ENCODE measurements at places on chromosomes 7 and 10. TPM values are rescaled to one million over a fixed set of nuclear protein-coding genes. Genes with fewer than 3 reads are reported as not detected.

Gene OGDH
- total RNA-seq: 33.9 TPM

Gene NEURL1
- total RNA-seq: 0.24 TPM

DNA sequence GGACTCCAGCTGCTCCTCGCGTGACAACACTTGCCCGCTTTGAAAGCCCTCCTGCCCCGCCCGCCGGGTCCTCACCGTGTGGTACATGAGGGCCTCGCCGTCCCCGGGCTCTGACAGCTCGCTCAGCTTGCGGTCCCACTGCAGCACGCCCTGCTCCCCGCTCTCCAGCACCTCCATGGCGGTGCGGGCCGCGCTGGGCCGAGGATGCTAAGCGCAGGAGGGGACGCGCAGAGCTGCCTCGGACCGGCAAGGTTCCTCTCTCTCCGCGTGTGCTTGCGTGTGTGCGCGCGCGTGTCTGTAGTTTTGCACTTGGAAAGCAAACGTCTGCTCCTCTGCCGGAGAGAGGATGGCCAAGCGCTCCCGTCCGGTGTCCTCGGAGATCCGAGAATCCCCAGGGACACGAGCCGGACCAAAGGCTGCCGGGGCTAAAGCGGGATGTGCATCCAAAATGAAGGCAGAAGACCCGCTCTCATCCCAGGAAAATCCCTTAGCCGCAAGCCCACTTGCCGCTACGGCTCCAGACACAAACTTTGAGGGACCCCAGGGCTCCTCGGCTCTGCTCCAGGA lies at the start of gene CREB3L2:
CREB3L2 (minus strand) TSS at position 558 of the 567 bp plus-strand sequence; CDS start at position 177, 381 bp downstream.
- no peak for DNase-seq

DNA sequence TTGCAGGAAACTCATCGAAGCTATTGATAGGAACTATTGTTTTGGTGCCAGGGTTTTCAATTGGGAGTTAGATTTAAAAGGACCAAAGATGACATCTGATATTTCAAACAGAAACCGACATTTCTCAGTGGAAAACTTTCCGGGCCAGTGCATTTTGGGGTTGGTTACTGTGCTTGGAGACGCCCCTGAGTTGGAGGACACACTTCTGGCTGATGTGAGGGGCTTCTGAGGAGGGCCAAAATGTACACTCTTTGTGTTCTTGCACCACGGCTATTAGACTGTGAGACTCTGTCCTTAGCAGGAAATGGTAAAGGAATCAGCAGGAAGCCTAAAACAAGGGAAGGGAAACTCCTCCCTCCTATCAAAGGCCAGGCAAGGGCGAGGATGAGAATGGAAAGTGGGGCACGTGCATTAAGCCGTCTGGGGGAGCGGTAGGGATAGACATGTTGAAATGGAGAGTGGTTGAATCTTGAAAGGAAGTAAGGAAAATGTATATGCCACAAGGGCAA lies 1.8 kb upstream of the SRGN start:
- DNase-seq: no peak

DNA sequence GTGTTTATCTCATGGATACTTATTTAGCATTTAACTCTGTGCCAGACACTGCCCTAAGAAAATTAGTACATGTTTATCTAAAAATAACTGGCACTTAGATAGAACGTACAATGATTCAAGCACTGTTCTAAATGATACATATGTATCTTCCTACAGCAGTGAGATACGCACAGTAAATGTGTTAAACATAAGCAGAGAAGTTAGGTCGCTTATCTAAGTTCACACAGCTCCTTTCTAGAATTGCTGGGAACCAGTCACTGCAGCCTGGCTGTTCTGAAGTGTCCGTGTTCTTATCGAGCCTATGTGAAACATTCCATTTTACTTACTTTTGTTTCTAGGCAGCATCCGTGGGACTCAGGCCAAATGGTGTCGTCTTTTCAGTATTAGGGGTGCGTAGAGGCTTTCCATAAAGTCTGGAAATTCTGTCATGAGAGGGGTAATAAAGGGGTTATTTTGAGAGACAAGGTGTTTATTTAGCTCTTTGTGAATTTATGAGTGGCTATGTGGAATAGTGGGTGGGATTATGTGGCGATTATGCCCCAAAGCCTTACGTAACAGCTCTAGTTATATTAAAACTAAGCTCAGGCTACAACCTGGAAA lies 186.9 kb downstream of the SND1 start:
- DNase-seq: peak; percentile 84

- DNase-seq: no peak
These were observed 28.1 kb upstream of the KIF5B start for GRCh38 chr10:32084185-32084851.

- no peak for DNase-seq
These were observed 84.3 kb downstream of the ARHGAP22 start for GRCh38 chr10:48520594-48520993.

DNA sequence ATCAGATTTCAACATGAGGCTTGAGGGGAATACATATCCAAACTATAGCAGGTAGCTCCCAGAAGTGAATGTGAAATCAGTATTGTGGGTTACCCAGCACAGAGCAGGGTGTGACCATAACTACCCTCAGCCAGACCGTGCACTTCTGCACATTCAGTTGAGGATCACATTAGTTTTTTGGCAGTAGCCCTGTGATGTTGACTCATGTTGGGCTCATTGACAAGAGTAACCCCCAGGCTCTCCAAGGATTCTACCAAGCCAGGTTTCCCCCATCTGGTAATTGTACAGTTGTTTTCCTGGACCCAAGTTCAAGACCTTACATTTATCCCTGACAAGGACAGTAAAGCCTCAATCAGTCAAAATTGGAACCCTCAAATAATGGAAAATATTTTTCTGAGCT lies 11.7 kb upstream of the CPA4 start:
- peak; percentile 52 for DNase-seq

- peak; percentile 30 for DNase-seq
These were observed 49.4 kb upstream of the LRRN3 start for GRCh38 chr7:111041577-111041976.

Data from umbilical cord (tissue), 2 donors.